Amniotic stem cell (primary cell): ENCODE measurements at places on chromosomes 5 and 9.

- no peak for DNase-seq
Measured at GRCh38 chr5:31992377-31992776, 181.7 kb downstream of the GOLPH3 start.

DNA sequence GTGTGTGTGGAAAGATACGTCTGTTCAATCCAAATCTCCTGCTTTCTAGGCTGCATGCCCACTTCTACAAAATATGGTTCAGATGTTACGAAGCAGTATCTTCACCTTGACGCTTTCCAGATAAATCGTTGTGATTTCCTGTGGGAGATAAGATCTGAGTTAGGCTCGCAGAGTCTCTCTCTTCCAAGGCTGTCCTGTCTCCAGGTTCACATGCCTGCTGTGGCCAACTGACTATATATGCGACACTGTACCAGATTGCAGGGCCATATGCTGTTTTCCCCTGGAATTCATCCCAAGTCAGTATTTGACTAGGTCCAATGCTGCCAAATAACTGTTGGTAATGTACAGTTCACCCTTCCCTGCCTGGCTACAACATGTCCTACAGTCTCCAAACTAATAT, 47.9 kb downstream of the TMEM252 start:
- no peak for DNase-seq

DNA sequence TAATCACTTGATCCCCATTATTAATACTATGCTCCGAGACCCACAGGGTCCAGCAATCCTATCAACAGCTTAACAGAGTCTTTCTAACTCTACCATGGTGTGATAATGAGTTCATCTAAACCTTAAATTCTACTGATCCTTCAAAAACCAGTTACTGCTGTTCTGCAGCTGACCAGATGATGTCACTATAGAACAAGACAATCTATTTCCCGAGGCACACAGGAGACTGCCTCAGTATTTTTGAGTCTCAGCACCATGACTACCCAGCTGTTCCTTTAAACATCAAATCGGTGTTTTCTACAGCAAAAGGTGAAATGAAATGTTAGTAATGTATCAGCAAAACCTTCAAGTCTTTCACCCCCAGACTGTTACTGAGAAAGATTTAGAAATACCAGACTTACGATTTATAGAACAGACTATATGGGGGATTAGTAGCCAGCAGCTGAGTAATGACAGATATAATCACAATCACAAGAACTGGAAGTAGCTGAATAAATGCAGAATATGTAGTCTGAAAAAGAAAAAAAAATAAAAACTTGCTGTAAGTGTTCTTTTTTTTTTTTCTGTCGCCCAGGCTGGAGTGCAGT, 16.9 kb downstream of the DNAJC18 start:
- no peak for DNase-seq

GRCh38 chr9:117992006-117992405, 287.8 kb downstream of the TLR4 start:
- DNase-seq = no peak

DNA sequence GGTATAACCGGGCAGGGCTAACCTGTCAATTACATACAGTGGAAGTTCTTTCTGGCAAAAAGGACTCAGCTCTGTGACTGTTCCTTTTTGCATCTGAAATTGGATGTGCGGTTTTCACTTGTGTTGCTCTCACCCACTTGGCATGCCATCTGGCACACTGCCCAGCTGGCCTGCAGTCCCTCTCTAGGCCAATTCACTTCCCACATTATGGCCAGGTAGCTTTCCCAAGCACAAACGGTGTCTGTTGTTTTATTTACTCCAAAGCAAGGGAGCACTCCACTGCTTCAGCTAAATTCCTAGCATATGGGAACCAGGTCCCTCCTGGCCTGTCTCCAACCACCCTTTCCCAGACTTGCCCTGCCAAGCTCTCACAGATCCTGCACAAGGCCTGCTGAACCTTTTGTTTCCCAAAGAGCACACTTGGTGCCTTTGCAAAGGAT, 132.5 kb downstream of the SEMA6A start:
- no peak for DNase-seq

DNA sequence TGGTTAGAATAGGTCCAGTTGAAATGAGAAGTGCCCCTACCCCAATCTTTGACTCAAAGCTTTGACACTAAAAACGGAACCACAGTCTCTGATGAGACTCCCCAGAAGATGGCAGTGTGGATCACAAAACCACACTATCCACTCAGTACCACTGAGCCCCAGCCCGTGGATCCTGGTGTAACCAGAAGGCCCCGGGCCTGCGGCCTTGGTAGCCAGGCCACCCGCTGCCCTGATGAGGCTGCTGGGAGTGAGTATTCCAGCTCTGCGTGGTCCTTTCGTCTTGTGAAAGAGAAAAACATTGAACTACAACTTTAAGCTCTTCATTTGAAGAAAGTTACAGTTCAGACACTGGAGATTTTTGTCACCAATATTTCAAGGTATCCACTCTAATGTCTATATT, 42.2 kb upstream of the FBP1 start:
- DNase-seq = peak; percentile 78

- no peak for DNase-seq
Measured at GRCh38 chr9:131815970-131816873, 76.3 kb upstream of the RAPGEF1 start.

GRCh38 chr9:128226412-128226801, 23.2 kb downstream of the DNM1 start:
- DNase-seq = no peak

DNA sequence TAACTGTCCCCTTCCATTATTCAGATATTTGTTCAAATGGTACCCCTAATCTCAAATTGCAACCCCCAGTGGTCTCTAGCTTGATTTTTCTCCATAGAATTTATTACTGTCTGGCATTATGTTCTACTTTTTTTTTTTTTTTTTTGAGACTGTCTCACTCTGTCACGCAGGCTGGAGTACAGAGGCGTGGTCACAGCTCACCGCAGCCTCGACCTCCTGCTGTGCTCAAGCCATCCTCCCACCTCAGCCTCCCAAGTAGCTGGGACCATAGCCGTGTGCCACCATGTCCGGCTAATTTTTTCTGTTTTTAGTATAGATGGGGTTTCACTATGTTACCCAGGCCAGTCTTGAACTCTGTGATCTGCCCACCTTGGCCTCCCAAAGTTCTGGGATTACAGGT, 2.0 kb upstream of the REEP5 start:
- no peak for DNase-seq

DNA sequence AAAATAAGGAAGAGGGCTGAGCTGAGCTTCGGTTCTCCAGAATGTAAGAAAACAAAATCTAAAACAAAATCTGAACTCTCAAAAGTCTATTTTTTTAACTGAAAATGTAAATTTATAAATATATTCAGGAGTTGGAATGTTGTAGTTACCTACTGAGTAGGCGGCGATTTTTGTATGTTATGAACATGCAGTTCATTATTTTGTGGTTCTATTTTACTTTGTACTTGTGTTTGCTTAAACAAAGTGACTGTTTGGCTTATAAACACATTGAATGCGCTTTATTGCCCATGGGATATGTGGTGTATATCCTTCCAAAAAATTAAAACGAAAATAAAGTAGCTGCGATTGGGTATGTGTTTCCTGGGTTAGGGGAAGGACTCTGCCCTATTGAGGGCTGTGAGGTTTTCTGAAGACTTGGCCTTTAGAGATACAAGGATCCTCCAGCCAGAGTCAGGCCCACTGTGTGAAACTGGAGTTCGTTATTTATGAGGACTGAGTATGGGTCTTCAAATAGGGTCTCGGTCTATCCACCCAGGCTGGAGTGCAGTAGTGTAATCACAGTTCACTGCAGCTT, 3.8 kb downstream of the EGR1 start:
- DNase-seq = peak; percentile 58

GRCh38 chr9:69834056-69834455, 13.4 kb downstream of the CFAP95 start:
- DNase-seq = no peak

- no peak for DNase-seq
Measured at GRCh38 chr5:91328743-91329142, 54.4 kb downstream of the ARRDC3 start.

DNA sequence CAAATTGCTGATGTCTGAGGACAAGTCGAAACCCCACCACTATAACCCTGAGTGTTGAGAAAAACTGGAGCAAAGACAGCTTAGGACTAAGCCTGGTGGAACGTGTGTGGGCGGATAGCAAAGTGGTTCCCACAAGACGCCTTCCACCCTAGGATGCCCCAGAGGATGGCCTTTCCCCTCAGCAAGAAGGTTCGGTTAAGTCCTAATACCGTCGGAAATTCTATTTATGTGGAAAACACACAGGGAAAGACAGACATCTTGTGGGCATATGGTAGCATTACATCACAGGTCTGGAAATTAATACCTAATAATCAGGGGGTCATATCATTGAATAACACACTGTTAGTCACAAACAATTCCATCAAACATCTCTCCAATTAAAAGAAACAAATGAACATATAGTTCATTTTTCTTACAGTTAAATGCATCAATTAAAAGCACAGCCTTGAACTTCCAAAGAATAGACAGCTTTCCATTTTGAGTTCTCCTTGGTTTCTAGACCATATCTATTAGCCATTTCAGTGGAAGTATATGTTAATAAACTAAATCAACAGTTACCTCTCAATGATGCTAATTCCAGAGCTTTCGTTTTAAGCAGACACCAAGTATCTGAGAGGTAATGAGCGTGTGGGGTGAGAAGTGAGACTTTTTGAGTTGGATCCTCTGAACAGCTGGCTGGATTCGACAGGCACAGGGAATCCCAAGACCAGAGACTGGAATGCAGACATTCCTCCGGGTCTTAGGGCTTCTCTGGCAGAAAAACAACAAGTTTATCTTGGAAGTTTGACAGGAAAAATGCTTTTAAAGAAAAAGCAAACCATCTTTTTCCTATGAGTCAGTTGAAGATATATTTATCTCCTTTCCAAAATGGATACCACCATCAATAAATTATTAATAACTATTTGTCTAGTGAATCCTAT, 2.9 kb upstream of the ICE1 start:
- peak; percentile 8 for DNase-seq

GRCh38 chr9:35619800-35620158, 1.6 kb upstream of the CD72 start:
- DNase-seq = no peak

DNA sequence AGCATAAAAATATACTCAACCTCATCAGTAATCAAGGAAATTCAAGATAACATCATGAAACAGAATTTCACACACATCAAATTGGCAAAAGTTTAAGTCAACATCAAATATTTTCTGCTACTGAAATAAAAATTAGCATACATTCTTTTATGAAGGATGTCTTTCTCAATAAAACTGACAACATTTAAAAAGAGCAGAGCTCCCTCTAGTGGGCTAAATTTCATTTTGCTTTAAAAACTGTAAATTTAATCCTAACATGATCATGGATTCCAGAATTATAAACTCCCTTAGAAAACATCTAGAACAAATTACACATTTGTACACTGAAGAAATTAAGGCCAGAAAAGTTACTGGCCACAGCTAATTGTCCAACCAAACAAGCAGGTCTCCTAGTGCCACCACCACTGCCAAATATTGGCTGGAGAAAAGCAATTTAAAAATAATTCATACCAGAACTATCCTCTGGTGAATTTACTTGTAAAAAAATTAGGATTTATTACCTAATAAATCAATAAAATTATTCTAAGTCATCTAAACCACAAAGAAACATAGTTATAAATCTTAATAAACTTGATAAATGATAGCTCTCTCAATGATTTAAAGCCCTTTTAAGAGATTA, 31.2 kb downstream of the DEPDC1B start:
- DNase-seq = no peak

- DNase-seq = no peak
Measured at GRCh38 chr9:82757924-82758323, 305.0 kb downstream of the RASEF start.

DNA sequence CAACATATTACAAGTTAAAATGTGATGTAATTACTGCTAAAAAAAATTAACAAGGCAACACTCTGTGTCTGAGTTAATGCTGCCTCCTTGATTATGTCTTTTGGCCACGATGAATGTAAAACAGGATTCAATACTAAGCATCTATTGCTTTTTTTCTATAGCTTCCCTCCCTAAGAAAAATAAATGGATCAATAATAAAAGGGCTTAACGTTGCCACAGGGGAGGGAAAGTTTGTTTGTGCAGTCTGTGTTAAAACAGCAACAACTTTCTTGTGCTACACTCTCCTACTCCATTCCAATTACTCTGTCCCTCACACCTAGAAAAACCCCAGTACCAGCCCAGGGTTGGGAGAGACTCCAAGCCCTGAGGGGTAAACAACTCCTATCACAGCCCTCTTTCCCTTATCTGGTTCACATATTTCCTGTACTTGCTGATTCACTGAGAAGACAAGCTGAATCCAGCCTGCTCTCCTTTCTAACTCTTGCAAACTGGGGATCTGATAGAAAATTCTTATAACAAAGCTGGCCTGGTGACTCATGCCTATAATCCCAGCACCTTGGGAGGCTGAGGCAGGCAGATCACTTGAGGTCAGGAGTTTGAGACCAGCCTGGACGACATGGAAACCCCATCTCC, 44.8 kb downstream of the PTPN3 start:
- DNase-seq = peak; percentile 58

GRCh38 chr5:34059977-34060376, 17.0 kb upstream of the C1QTNF3 start:
- no peak for DNase-seq

GRCh38 chr5:56147106-56147505, 86.0 kb downstream of the ANKRD55 start:
- no peak for DNase-seq

- DNase-seq = no peak
Measured at GRCh38 chr5:158054223-158055110, 195.5 kb upstream of the CLINT1 start.

DNA sequence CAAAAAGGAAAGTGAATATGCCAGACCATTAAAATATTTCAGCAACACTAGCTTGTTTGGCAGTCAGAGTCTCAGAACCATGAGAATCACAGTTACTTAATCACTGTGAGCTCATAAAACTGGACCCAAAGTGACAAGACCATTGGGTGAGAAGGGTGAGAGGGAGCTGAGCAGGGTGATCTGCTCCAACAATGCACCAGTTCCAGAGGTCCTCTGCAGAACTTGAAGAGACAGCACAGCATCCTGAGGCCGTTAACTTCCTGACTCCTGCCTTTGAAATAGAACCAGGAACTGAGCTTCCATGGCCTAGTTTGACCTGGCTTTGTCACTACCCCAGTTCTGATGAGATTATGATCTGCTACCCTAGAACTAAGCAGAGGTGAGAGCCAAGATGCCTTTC, 57.4 kb downstream of the NFIB start:
- DNase-seq = no peak

GRCh38 chr5:172178991-172179989, 8.7 kb downstream of the STK10 start:
- no peak for DNase-seq

DNA sequence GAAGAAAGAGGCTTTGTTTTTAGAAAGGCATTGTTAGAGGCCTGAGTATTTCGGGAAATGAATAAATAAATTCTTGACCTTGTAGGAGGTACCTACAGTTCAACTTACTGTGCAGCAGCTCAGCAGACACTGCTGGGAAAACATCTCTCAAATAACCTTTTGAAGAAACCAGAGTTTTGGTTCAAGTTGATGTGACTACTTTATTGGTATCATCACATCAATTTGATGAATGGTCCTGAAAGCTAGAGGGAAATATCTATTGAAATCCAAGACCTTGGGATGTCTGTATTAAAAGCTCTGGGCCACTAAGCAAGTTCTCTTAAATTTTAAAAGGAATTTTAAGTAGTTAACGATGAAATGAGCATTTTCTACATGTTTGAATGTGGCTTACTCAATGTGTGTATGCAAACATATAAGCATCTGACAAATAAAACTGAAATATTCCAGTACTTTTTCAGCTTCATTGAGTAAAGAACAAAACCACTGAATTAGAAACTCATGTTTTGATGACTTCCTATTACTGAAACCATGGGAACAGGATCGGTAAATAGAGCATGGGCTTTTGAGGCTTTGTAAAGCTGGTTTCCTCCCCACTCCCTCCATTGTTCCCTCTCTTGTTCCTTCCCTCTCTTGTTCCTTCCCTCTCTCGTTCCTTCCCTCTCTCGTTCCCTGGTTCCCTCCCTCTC, 36.7 kb downstream of the SLC27A6 start:
- no peak for DNase-seq
